Stimulated activated naive CD4-positive, alpha-beta T cell treated with Interleukin-2 at 50 U/mL for 16 hours (primary cell): ENCODE measurements at places on chromosomes 2 and 18.

- no peak for DNase-seq
Measured at GRCh38 chr2:45629971-45630370, 18.9 kb upstream of the SRBD1 start.

GRCh38 chr2:237075749-237076599 is 9.7 kb upstream of the COPS8 start:
- DNase-seq, result no peak

DNA sequence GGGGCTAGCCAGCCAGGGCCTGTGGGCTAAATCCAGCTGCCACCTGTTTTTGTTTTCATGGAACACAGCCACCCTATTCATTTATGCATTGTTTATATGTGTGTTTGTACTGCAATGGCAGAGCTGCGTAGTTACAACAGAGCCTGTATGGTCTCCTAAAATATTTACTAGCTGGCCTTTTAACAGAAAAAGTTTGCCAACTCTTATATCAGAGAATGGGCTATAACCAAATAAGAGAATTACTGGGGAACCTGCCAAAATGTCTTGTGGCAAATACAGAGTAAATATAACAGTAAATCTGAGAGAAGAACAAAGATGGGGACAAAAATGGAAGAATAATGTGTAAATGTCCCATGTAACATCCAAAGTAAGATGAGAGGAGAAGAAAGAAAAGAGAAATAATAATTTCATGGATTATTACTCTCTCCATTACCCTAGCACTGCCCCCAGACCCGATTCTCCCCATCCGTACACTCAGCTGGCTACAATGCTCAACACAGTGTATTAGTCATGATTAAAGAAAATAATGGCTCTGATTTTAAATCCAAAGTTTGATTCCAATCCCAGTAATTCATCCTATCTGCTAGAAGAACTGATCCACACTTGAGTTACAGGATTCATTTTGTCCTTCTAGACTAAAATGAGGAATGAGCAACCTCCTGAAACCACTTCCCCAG is 249.3 kb downstream of the LRATD1 start:
- DNase-seq, result no peak

DNA sequence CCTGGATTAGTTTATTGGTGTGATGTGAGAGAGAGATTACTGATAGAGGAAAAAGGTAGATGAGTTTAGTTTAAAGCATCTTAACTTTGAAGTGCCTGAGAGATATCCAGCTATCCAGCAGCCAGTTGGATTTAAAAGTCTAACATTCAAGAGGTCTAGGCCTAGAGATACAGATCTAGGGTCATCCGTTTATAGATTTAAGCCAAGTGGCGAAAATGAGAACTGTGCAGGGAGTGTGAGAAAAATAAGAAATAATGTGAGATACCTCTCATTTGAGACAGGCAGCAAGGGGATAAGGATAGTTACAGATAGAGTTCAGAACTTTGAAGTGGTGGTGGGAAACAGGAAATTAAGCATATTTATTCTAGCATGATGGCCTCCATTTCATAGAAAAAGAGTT is 5.3 kb upstream of the ORC2 start:
- DNase-seq, result no peak

- DNase-seq, result no peak
Measured at GRCh38 chr2:238978497-238978896, 130.6 kb downstream of the TWIST2 start.

GRCh38 chr2:235553696-235554100 is 59.9 kb downstream of the AGAP1 start:
- DNase-seq, result no peak

- DNase-seq, result no peak
Measured at GRCh38 chr2:192002418-192002817, 155.5 kb upstream of the CAVIN2 start.

DNA sequence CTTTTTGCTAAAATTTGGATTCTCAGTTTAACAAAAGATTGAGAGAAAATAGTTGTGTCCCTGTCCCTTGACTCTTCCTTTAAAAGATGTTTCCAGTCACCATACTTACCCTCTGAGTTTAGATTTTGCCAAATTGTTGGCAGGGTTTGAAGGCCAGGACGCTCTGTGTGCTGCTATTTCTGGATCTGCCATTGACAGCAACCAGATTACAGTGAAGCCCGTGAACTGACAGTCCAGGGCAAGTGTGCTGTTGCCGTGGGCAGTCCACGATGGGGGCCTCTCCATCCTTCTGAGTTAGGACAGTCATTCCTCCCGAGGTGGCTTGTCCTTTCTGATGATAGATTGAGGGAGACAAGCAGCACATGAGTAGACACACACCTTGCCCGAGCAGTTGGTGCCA is 89.9 kb downstream of the PTPRM start:
- DNase-seq, result no peak
